EH (cell line): ENCODE measurements at places on chromosomes 7 and 10.

GRCh38 chr10:36872702-36873393 lies 252.6 kb upstream of the ANKRD30A start:
- no peak for DNase-seq

- DNase-seq: peak; percentile 45
Observed at GRCh38 chr10:115937768-115938056, 335.3 kb downstream of the GFRA1 start.

DNA sequence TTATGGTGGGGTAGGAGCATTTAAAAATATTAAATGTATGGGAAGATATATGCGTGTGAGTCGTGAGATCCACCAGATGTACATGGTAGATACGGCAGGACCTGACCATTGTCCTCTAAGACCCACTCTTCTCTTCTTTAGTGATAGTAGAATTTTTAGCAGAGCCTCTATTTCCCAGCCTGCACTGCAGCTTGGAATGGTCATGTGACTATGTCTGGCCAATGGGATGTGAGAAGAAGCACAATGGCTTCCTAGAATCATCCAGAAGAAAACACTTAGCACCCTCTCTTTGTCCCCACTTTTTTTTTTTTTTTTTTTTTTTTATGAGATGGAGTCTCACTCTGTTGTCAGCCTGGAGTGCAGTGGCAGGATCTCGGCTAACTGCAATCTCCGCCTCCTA lies 86.6 kb upstream of the CYTH3 start:
- no peak for DNase-seq

- DNase-seq: no peak
Observed at GRCh38 chr7:69908454-69908853, 310.2 kb downstream of the AUTS2 start.

DNA sequence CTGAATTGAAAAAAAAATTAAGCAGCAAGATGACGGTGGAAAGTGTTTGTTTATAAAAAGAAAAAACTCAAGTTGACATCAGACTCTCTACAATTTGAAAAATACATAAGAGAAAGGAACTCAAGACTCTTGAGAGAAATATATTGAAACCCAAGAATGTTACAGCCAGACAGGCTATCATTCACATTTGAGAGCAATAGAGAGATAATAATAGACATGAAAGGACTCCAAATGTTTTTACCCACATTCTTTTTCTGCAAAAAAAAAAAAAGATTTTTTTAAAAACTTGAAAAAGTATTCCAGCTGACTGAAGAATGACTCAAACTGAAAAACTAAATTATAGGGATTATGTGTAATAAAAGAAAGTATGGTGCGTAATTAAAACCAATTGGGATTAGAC lies 532.4 kb downstream of the INHBA start:
- DNase-seq: peak; percentile 47

DNA sequence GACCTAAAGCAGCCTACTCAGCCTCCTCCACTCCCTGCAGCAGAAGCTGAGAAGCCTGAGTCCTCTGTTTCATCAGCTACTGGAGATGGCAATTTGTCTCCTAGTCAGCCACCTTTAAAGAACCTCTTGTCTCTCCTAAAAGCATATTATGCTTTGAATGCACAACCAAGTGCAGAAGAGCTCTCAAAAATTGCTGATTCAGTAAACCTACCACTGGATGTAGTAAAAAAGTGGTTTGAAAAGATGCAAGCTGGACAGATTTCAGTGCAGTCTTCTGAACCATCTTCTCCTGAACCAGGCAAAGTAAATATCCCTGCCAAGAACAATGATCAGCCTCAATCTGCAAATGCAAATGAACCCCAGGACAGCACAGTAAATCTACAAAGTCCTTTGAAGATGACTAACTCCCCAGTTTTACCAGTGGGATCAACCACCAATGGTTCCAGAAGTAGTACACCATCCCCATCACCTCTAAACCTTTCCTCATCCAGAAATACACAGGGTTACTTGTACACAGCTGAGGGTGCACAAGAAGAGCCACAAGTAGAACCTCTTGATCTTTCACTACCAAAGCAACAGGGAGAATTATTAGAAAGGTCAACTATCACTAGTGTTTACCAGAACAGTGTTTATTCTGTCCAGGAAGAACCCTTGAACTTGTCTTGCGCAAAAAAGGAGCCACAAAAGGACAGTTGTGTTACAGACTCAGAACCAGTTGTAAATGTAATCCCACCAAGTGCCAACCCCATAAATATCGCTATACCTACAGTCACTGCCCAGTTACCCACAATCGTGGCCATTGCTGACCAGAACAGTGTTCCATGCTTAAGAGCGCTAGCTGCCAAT lies 202.2 kb downstream of the ZEB1 start:
- no peak for DNase-seq

DNA sequence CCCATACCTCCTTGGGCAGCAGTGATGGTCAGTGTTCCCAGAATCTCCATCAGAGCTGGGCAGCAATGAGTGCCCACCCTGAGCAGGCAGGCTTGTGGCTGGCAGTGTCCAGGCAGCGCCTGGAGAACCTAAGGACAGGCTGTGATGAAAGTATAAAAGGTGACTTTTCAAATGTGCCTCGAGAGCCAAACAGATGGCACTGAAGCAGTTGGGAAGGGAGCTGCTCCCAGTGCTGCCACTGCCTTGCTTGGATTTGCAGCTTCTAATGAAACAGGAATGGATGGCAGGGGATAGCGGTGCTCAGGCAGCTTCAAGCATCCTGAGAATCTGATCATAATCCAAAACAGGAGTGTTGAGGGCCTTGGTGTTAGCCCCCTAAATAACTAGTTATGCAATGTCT lies 179.8 kb upstream of the AOAH start:
- no peak for DNase-seq

DNA sequence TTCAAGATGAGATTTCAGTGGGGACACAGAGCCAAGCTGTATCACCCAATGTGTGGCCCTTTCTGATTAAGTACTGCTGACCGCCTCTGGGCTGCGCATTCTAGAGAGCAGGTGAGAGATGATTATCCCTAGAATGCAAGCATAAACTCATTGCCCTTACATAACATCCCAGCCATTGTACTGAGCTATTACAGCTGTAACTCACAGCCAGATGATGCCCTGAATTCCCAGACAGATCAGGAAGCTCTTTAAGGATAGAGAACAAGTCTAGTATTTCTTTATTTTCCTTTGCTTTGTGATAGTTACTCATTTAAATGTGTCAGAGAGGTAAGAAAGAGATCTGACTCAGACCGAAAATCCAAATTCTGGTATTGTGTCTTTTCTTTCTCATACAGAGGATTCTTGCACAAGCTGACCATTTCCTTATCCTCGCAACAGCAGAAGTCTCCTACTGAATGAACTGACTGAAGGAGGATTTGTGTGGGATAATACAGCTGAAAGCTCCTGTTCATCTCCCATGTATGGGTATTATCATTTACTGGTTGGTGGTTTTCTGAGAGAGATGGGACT lies 58.4 kb downstream of the ZNF22 start:
- no peak for DNase-seq

DNA sequence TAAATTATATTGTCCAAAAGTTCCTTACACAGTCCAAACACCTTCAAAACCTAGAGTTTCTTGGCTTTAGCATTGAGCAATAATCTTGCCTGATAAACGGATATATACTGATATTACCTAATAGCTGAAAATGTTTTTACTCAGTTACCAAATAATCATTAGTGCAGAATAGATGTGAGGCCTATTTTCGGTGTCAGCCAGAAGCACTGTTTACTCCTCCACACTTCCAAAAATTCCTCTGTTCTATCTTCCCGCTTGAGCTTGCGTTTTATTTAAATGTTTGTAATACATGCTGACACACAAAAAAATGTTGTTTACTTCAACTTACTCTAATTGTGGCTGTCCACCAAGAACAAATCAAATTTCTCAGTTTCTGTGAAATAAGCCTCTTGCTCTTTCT lies 606.2 kb upstream of the TEX47 start:
- DNase-seq: no peak

- DNase-seq: no peak
Observed at GRCh38 chr7:88350118-88350517, 43.4 kb upstream of the STEAP4 start.

DNA sequence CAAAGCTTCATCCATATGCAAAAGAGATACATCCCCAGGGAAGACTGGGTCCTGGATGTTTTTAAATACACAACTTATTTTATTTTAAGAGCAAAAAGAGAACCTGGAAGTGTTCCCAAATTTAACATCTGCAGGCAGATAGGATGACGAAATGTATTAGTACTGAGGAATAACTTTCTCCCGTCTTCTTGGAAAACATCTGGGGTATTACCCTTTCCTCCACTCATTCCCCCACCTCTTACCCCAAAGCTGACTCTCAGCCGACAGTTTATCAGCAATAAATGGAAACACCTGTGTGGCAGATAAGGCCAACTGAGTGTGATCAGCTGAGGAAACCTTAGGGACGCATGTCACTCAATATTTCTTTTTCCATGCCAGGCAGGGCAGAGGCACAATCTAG lies 435.6 kb upstream of the NPVF start:
- no peak for DNase-seq

DNA sequence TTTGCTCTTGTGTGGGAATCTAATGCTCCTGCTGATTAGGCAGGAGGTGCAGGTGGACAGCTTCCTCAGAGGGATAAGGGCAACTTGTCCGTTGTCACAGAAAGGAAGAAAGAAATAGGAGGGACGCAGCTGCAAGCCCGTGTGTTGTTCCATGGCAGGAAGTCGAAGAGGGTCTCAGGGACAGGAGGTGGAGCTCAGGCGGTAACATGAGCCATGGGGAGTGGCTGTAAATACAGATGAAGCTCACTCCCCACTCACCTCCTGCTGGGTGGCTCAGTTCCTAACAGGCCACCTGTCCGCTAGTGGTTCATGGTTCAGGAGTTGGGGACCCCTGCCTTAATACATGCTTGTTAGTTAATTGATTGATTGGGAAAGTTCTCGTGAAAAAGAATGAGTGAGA lies 101.7 kb upstream of the SFMBT2 start:
- DNase-seq: no peak

DNA sequence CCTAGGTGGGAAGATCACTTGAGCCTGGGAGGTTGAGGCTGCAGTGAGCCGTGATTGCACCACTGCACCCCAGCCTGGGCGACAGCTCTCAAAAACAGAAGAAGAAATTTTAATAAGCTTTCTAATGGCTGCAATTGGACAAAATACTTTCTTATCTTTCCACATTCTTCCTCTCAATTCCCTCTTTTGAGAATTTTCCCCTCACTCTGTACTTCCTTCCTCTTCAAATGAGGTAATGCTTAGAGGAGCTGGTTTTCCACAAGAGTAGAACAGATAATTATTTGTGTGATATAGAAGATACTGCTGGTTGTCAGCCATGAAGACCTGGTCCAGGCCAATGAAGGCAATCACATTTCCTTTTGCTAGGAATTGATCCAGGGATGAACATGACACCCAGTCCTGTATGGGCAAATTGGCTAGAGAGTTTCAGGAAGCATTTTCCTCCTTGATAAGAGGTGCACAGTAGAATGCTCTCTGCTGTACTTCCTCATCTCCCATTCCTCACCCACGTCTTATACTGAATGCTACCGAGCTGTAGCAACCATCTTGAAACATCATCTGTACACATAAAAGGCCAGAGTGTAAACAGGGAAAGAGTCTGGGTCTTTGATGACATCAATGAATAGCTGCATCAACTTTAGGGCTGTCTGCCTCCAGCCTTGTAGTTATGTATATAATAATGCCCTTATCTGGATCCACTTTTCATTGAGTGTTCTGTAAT lies 103.9 kb downstream of the CDK6 start:
- DNase-seq: no peak

- no peak for DNase-seq
Observed at GRCh38 chr10:16599662-16600061, 78.0 kb upstream of the C1QL3 start.

- peak; percentile 22 for DNase-seq
Observed at GRCh38 chr7:12130609-12131008, 80.5 kb upstream of the TMEM106B start.

- DNase-seq: no peak
Observed at GRCh38 chr7:44067064-44067951, 1.9 kb upstream of the PGAM2 start.

DNA sequence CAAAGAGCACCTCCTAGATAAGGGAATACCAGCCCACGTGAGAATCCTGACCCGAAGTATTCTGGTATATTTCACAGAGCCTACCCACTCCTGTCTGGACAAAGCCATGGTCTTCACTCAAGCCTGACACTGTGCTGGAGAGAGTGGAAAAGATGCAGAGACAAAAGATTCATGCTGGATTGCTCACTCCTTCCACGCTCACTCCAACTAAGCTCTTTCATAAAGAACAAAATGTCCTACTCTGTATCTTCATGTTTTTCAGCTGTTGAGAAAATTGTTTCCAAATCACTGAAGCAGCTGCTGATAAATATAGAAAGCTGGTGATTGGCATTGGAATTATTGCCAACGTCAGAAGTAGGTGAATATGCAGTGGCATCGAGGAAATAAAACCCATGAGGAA lies 106.0 kb downstream of the ABLIM1 start:
- no peak for DNase-seq

DNA sequence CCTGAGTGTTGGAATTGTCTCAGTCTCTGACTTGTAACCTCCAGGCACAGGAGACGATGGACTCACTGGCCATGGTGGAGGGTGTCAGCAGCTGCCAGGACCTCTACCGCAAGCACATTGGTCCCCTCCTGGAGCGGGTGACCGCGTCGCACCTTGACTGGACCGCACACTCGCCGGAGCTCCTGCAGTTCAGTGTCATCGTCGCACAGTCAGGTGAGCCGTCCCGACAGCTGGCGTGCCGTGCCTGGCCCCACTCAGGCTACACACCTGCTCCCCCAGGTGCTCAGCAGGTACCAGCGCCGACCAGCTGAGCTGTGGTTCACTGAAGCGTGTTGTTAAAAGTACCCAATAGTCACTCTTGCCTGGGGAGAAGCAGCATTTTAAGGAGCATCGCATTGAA lies 36.7 kb upstream of the PRKAR1B start:
- DNase-seq: no peak

DNA sequence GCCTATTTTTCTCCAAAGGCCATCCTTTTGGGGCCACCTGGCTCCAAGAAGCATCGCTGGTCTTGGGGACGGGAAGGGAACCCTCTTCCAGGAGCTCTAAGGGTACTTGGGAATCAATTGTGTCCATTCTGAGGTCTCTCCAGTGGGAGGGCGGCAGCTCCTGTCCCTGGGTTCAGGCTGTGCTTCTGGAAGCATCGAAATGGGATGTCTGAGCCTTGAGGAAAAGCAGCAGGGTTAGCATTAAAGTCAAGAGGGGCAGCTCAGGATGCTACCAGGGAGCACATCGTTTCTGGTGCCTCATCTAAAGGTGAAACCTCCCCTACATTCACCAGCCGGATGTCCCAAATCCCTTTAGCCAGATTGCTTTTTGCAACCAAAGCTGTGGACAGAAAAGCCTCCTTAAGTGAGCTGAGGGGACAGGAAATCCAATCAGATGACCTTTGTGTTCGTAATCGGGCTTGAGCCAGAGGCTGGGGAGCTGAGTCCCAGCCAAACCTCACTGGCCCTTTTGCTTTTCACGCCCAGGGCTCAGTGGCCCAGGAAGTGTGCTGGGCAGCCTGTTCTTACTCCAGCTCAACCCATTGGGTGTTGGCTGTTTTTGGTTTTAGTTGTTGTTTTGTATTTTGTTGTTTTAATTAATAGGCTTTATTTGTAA lies 88.8 kb upstream of the ANLN start:
- DNase-seq: peak; percentile 37
